ENCODE measurements at places on chromosomes 2 and 18. TPM values are rescaled to one million over a fixed set of nuclear protein-coding genes. Genes with fewer than 3 reads are reported as not detected.

Gene DSG1
- not detected for total RNA-seq

Gene SP100
- 351 TPM for total RNA-seq

Gene SIX3
- 0.08 TPM for total RNA-seq

Gene RAD51AP2
- not detected for total RNA-seq

Gene AMER3
- not detected for total RNA-seq

Gene RTN4
- 90.1 TPM for total RNA-seq

- no peaks in the 10 kb centered on the region for H3K4me1 ChIP-seq
- no peaks in the 10 kb centered on the region for H3K36me3 ChIP-seq
- no peak overlapping the region for H3K27ac ChIP-seq
These were observed 109.7 kb downstream of the TMEM18 start for GRCh38 chr2:567496-567864.

DNA sequence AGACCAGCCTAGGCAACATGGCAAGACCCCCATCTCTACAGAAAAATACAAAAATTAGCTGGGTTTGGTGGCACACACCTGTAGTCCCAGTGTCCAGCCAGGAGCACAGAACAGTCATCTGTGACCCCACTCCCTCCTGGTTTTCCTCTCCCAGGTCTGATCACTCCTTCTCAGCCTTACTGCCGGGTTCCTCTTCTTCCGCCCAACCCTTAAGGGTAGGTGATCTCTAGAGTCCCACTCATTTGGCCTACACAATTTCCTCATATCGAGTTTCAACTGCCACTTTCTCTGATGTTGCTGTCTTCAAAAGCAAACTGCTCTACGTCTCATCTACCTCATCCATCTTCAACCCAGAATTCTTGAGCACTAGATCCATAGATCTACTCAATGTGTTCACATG lies 13.4 kb upstream of the MAT2A start:
- no peaks in the 10 kb centered on the region for H3K4me1 ChIP-seq
- H3K27me3 ChIP-seq, result peaks cover 31% of the 10 kb centered on the region
- no peak overlapping the region for H3K27ac ChIP-seq

GRCh38 chr2:141611981-141612380 lies 518.8 kb downstream of the LRP1B start:
- H3K36me3 ChIP-seq, result no peaks in the 10 kb centered on the region
- no peak overlapping the region for H3K27ac ChIP-seq
- H3K4me1 ChIP-seq, result no peaks in the 10 kb centered on the region
- H3K4me3 ChIP-seq, result no peak overlapping the region
- no peak for DNase-seq

GRCh38 chr2:199085261-199085660 lies 372.5 kb downstream of the SATB2 start:
- no peak for DNase-seq
- no peak overlapping the region for H3K4me3 ChIP-seq
- no peaks in the 10 kb centered on the region for H3K36me3 ChIP-seq
- H3K27me3 ChIP-seq, result no peaks in the 10 kb centered on the region
- H3K27ac ChIP-seq, result no peak overlapping the region

DNA sequence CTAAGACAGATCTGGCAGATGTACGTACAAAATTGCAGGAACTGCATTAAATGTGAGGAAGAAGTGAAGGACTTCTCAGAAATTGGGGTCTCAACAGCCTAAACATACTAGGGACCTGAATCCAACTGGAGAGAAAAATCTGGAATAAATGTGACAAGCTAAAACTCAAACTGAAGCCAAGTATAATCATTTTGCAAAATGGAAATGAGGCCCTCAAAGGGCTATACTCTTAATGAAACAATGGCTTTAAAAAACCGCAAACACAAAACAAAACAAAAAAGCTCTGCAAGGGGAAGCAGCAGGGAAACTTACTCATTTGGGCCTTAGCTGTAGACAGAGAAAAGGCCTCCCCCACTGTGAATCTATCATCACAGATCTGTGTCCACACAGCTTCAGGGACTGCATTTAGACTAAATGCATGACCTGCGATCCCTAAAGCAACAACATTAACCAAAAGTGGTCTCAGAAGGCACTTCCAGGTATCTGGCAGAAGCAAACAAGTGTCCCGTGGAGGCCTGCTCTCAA lies 63.2 kb downstream of the CCBE1 start:
- no peak overlapping the region for H3K27ac ChIP-seq
- H3K36me3 ChIP-seq, result no peaks in the 10 kb centered on the region
- no peak overlapping the region for H3K4me3 ChIP-seq
- no peaks in the 10 kb centered on the region for H3K27me3 ChIP-seq
- DNase-seq, result no peak

DNA sequence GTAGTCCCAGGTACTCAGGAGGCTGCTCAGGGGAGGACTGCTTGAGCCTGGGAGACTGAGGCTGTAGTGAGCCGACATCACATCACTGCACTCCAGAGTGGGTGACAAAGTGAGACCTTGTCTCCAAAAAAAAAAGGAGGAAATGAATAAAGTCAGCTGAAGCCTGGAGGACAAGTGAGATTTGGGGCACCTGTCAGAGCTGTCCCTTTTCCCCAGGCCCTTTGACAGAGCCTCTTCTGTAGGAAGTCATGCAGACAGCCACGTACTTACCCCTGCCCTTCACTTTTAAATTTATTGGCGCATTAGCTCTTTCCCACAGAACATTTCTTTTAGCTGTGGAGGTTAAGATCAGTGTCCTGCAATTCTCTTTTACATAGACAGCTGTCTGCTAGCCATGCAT lies 151.0 kb upstream of the DNMT3A start:
- no peak for DNase-seq
- no peaks in the 10 kb centered on the region for H3K27me3 ChIP-seq
- no peak overlapping the region for H3K4me3 ChIP-seq
- peaks cover 4% of the 10 kb centered on the region for H3K36me3 ChIP-seq
